ENCODE measurements at places on chromosomes 13 and 19.

- no peak overlapping the region for H3K27ac ChIP-seq
- H3K4me3 ChIP-seq, result no peak overlapping the region
- no peaks in the 10 kb centered on the region for H3K36me3 ChIP-seq
- DNase-seq, result no peak
- no peaks in the 10 kb centered on the region for H3K4me1 ChIP-seq
- no peaks in the 10 kb centered on the region for H3K27me3 ChIP-seq
These were observed 194.8 kb downstream of the DCLK1 start for GRCh38 chr13:35936246-35936978.

DNA sequence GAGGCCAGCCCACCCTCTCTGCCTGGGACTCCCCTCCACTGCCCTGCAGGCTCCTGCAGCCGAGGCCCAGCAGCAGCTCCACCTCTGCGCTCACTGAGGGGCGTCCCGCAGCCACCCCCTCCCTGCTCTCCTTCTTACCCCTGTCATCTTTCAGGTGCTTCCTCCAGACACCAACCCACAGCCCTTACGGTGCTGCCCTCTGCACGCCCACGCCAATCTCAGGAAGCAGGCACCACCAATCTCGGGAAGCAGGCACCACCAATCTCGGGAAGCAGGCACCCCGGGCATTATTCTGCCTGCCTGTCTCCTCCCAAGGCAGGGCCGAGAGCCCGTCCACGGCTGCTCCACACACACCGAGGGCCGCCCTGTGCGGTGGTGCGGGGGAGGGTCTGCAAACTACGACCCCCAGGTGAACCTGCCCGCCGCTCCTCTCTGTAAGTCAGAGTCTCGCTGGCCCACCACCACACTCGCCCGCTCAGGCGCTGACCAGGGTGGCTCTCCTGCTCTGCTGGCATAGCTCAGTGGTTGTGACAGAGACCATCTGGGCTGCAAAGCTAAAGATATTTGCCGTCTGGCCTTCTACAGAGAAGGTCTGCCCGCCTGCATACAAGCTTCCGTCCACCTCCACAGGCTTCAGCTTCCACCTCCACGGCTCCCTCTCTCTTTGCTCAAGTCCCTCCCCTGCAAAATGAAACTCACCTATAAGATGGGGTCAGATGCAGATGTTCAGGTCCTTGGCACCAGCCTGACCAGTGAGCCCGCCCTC, 2.9 kb downstream of the LSM7 start:
- no peak overlapping the region for H3K4me3 ChIP-seq
- H3K27me3 ChIP-seq, result no peaks in the 10 kb centered on the region
- H3K36me3 ChIP-seq, result peaks cover 38% of the 10 kb centered on the region
- H3K27ac ChIP-seq, result no peak overlapping the region

GRCh38 chr13:76516013-76516412, 370.2 kb downstream of the KCTD12 start:
- DNase-seq, result peak; percentile 92
- peaks cover 5% of the 10 kb centered on the region for H3K4me1 ChIP-seq
- H3K36me3 ChIP-seq, result no peaks in the 10 kb centered on the region
- H3K27ac ChIP-seq, result peak overlapping the region; percentile 79
- H3K27me3 ChIP-seq, result no peaks in the 10 kb centered on the region

- peaks cover 2% of the 10 kb centered on the region for H3K27me3 ChIP-seq
- no peaks in the 10 kb centered on the region for H3K4me1 ChIP-seq
- DNase-seq, result no peak
- no peak overlapping the region for H3K4me3 ChIP-seq
- no peaks in the 10 kb centered on the region for H3K36me3 ChIP-seq
- H3K27ac ChIP-seq, result no peak overlapping the region
These were observed 26.9 kb downstream of the CHAMP1 start for GRCh38 chr13:114341003-114341777.

- H3K4me3 ChIP-seq, result no peak overlapping the region
- peaks cover 15% of the 10 kb centered on the region for H3K4me1 ChIP-seq
- H3K27ac ChIP-seq, result peak overlapping the region; percentile 54
- DNase-seq, result no peak
- H3K36me3 ChIP-seq, result no peaks in the 10 kb centered on the region
These were observed 2.3 kb upstream of the PRKACA start for GRCh38 chr19:14119644-14120496.

DNA sequence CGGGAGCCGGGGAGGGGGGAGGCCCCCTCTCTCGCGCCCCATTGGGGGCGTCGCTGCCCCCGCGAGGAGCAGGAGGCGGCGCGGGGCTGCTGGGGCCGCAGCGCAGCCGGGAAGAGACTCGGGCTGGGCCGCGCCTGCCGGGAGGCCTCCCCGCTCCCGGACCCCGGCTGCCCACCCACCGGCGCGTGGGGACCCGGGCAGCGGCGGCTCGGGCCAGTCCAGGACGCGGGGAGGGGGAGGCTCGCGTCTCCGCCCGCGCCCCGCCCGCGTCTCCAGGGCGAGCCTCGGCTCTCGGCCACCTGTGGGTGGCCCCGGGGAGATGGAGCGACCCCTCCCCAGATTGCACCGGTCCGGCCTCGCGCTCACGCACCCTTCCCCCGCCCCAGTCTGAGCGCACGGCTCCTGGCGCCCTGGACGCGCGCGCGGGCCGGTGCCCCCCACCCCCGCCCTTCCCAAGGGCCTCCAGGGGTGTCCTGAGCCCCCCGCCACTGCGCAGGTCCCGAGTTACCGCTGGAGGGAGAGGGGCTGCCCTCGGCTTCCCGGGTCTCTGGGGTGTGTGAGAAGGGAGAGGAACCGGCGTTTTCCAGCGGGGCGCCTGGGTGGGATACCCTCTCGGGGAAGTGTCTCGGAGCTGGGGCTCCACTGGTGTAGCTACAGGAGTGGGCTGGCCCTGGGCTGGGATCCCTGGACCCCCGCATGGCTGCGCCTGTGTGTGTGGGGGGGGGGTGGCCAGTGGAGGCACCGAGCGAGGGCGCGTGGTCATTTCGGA, 645 bp downstream of the PALM start:
- peak overlapping the region; percentile 95 for H3K4me3 ChIP-seq
- no peaks in the 10 kb centered on the region for H3K27me3 ChIP-seq
- H3K27ac ChIP-seq, result no peak overlapping the region
- no peaks in the 10 kb centered on the region for H3K36me3 ChIP-seq
- peaks cover 8% of the 10 kb centered on the region for H3K4me1 ChIP-seq
- DNase-seq, result no peak

DNA sequence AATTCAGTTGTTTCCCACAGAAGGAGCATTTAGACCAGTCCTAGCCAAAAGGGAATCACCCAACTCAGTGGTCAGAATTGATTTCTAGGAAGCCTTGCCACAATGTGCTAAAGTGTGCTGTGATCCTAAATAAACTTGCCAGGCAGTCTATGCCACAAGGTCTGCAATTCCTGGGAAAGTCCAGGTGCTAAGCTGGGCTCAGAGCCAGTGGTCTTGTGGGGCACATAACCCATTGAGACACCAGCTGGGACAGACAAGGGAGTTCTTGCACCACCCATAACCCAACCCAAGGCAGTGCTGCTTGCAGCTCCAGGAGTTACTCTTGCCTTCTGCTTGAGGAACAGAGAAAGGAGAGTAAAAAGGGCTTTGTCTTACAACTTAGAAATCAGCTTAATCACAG, 489.5 kb upstream of the SPRY2 start:
- H3K27me3 ChIP-seq, result no peaks in the 10 kb centered on the region
- H3K4me1 ChIP-seq, result no peaks in the 10 kb centered on the region
- H3K36me3 ChIP-seq, result no peaks in the 10 kb centered on the region
- H3K4me3 ChIP-seq, result no peak overlapping the region
- no peak overlapping the region for H3K27ac ChIP-seq
- no peak for DNase-seq

- H3K36me3 ChIP-seq, result no peaks in the 10 kb centered on the region
- H3K4me1 ChIP-seq, result 0 out of 2 replicates have a peak, but pooled peaks cover 2% of the 10 kb centered on the region
- no peak overlapping the region for H3K27ac ChIP-seq
These were observed 136.1 kb downstream of the LACC1 start for GRCh38 chr13:44015811-44016210.

DNA sequence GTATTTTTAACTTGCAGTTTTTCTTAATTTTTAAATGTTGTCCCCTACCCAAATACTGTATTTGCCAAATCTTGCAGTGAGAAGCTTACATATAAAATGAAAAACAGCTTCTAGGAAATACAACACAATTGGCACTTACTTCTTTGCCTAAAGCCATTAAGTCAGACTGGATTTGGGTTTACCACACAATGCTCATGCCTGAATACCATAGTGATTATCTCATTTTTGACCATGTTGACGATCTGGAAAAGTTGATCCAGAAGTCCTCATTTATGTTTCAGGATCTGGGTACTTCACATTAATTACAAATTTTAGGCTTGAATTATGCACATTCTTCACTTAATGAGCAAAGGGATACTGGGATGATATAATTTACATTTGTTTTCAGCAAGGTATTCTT, 2.4 kb downstream of the RNF6 start:
- H3K27me3 ChIP-seq, result no peaks in the 10 kb centered on the region
- 0 out of 2 replicates have a peak, but pooled peaks cover 2% of the 10 kb centered on the region for H3K4me1 ChIP-seq
- peak; percentile 29 for DNase-seq
- no peak overlapping the region for H3K4me3 ChIP-seq

- no peak overlapping the region for H3K27ac ChIP-seq
- no peaks in the 10 kb centered on the region for H3K36me3 ChIP-seq
- no peaks in the 10 kb centered on the region for H3K4me1 ChIP-seq
These were observed 37.3 kb downstream of the SOX1 start for GRCh38 chr13:112103961-112104880.

DNA sequence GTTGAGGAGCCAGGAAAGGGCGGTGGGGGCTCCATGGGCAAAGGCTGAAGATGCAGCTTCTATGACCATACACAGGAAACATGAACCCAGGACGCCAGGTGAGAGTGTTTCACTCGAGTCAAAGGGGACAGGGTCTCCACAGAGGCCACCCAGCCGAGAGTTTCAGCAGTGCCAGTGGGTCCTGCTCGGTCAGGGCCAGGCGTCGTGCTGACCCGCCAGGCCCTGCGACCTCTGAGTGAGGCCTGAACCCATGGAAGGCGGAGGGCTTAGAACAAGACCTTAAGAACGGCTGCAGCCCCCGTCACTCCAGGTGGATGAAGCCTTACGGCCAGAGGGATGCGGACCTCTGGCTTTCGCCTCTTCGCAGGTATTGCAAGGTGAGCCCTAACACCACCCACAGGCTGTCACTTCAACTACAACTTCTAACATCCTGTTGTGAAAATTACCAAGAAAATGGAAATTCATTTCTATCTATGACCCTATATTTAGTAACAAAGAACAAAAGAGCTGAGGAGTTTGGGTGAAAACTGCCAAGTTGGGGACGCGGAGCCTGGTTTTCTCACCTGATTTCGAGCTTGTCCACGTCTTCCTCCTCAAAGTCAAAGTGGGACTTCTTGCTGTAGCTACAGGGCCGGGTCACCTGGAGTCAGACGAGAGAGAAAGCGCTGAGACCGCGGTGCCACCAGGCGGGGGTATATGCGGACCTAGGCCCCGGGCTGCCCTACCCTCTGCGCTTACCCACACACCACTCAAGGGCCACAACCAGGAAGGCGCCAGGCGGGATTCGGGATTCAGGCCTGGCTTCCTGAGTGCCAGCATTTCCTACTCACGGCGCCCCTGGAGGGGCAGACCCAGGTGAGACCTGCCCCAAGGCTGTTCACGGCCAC, 50.1 kb upstream of the C13orf46 start:
- H3K36me3 ChIP-seq, result peaks cover 66% of the 10 kb centered on the region
- no peak overlapping the region for H3K4me3 ChIP-seq

DNA sequence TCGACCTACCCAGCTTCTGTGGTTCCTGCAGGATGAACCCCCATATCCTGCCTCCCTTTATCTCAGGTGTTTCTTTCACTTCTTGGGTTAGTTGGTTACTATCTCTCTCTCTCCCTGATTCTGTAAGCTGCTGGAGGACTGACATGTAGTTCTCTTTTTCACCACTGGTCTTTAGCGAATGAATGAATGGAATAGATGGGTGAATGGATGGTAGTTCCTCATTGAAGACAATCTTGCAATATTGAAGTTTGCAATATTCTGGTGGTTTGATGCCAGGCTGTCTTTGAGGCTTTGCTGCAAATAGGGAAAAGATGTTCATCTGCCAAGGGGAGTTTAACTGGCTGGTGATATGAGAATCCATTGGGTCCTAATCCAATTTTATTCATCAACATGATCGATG, 120.2 kb downstream of the UBL3 start:
- H3K27ac ChIP-seq, result no peak overlapping the region
- no peak overlapping the region for H3K4me3 ChIP-seq
- no peaks in the 10 kb centered on the region for H3K36me3 ChIP-seq
- peaks cover 50% of the 10 kb centered on the region for H3K27me3 ChIP-seq
- no peaks in the 10 kb centered on the region for H3K4me1 ChIP-seq

- H3K27ac ChIP-seq, result no peak overlapping the region
- H3K4me1 ChIP-seq, result no peaks in the 10 kb centered on the region
- DNase-seq, result no peak
- H3K27me3 ChIP-seq, result no peaks in the 10 kb centered on the region
- no peaks in the 10 kb centered on the region for H3K36me3 ChIP-seq
- no peak overlapping the region for H3K4me3 ChIP-seq
These were observed 10.3 kb upstream of the POSTN start for GRCh38 chr13:37608750-37609339.

GRCh38 chr19:8445488-8446001, 770 bp downstream of the HNRNPM start:
- H3K27me3 ChIP-seq, result no peaks in the 10 kb centered on the region
- peaks cover 7% of the 10 kb centered on the region for H3K36me3 ChIP-seq
- H3K4me1 ChIP-seq, result peaks cover 7% of the 10 kb centered on the region
- peak overlapping the region; percentile 88 for H3K27ac ChIP-seq

DNA sequence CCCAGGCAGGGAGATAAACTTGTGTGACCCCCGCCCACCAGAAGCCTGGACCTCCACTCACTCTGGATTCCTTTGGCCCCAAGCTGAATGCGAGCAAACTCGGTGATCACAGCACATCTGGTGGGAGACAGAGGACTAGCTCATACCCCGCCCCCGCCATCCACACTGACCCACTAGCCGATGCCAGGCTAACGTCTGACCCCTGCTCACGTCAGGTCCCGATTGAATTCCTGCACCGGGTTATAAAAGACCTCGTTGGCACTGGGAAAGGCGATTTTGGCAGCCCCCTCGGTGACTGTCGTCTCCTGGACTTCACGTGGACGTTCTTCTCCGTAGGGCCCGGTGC, 631 bp downstream of the TRMT1 start:
- H3K4me1 ChIP-seq, result peaks cover 20% of the 10 kb centered on the region
- peaks cover 8% of the 10 kb centered on the region for H3K36me3 ChIP-seq
- DNase-seq, result no peak
- no peaks in the 10 kb centered on the region for H3K27me3 ChIP-seq
- H3K27ac ChIP-seq, result peak overlapping the region; percentile 77

- H3K27ac ChIP-seq, result no peak overlapping the region
- DNase-seq, result no peak
- no peak overlapping the region for H3K4me3 ChIP-seq
- H3K36me3 ChIP-seq, result no peaks in the 10 kb centered on the region
These were observed 551.0 kb upstream of the ATXN8OS start for GRCh38 chr13:69556540-69557196.

- H3K27ac ChIP-seq, result no peak overlapping the region
- no peaks in the 10 kb centered on the region for H3K27me3 ChIP-seq
- DNase-seq, result peak; percentile 0
- no peaks in the 10 kb centered on the region for H3K36me3 ChIP-seq
- no peaks in the 10 kb centered on the region for H3K4me1 ChIP-seq
These were observed 1345.0 kb upstream of the SLC10A2 start for GRCh38 chr13:104411141-104411765.
